ENCODE measurements at places on chromosomes 5 and 9.

- DNase-seq = no peak
Observed at GRCh38 chr5:150057996-150058395, 28.4 kb downstream of the CSF1R start.

DNA sequence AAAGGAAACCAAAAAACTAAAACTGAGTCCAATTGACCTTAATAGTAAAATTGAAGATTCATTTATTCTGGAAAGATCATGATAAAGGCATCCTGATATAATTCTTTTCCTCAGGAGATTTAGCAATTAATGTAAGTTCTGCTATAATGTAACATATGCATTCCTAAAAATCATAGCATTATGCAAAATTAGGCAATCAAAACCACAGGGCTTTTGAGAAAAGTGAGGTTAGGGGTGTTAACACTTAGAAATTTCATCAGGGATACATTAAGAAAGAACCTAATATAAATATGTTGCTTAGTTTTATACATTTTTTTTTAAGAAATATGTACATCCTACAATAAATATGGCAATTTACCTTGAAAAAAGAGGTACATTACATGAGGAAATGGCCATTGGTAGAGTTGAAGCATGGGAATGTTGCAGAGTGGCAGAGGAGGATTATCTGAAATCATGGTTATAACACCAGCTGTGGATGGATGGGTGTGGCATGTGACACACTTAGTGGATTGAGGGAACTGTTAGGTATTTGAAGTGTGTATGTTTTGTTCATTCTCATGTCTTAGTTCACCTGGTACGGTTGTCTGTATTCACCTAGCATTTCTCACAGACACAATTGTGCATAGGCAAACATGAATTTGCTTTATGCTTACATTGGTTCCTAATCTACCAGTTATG, 51.1 kb downstream of the CCNH start:
- DNase-seq = no peak

- no peak for DNase-seq
Observed at GRCh38 chr5:13992795-13993194, 48.3 kb upstream of the DNAH5 start.

DNA sequence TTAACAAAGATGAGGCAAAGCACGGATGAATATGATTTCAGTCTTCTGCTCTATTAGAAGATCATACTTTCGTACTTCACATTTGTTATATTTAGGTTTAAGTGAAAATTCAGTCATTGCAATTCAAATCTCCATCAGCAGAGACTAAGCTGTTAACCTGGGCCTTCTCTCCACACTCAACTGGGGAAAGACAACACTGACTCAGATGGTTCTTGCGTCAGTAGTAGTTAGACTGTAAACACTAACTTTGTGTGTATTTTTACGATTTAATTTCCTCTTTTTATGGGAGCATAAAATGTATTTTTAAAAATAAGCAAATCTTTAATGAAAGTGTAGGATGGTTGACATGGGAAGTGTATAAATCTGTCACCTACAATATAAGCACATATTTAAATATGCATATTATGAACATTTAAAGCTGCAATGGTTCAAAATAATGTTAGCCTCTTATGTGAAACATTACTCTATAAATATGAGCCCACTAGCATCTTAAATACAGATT, 42.7 kb upstream of the ZNF608 start:
- DNase-seq = no peak

DNA sequence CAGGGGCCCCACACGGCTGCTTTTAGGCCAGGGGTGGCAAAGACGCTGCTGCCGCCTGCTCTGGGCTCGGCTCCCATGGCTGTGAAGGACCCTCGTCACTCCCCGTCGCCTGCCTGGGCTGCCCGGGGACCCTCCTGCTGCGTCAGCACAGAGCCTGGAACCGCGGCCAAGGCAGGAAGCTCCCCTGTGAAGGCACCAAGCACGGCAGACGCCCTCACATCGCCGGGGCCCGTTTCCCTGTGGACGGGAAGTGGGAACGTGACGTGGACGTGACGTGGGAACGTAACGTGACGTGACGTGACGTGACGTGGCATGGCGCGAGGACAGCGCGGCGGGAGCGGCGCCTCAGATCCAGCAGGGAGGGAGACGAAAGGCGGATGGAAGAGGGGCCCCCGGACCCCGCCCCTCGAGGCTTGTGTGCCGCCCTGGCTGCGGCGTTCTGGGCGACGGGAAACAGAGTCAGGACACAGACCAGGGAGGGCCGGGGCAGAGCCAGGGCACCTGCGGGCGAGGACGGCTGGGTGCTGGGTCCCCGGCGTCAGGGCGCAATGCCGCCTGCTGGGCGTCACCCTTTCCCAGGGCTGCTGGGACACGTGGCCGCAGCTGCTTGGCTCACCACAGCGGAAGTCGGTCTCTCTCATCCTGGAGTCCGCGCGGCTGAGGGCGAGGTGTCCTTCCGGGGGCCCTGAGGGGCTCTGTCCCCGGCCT, 53.1 kb downstream of the MRPL36 start:
- no peak for DNase-seq

- DNase-seq = no peak
Observed at GRCh38 chr5:86070719-86071118, 547.0 kb upstream of the COX7C start.

GRCh38 chr5:55104036-55104772, 1.8 kb downstream of the GZMA start:
- DNase-seq = no peak

- no peak for DNase-seq
Observed at GRCh38 chr5:90655423-90655822, 96.8 kb downstream of the ADGRV1 start.

- no peak for DNase-seq
Observed at GRCh38 chr9:109922617-109923470, 142.8 kb downstream of the PALM2AKAP2 start.

- no peak for DNase-seq
Observed at GRCh38 chr5:20636686-20637085, 648.7 kb upstream of the CDH18 start.

DNA sequence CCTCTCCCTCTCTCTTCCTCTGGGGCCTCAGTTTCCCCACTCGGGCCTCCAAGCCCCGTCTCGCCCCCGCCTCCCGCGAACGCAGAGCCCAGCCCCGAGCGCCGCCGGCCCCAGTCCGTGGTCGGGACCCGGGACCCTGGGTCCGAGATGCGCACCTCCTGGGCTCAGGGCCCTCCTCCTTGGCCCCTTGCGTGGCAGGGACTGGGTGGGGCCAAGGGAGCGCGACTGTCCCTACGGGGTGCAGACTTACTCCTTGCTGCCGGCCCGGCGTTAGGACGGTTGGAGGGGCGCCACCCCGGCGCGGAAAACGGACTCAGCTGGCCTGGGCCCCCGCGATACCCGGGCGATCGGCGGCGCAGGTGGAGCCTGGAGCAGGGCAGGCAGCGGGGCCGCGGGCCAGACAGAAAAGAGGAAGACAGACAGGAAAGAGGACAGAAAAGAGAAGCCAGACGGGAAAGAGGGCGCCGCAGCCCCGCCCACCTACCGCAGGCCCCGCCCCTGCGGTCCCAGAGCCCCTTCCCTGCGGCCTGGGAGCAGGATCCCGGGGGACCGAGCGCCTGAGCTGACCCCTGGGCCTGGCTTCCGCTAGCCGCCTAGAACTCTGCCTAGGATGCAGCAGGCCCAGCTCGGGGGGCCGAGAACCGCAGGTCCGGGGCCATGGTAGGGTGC, at the start of gene GBGT1:
GBGT1 (minus strand) TSS at position 411 of the 669 bp plus-strand sequence. CDS start 1,502 bp downstream, outside the sequence.
- DNase-seq = no peak

DNA sequence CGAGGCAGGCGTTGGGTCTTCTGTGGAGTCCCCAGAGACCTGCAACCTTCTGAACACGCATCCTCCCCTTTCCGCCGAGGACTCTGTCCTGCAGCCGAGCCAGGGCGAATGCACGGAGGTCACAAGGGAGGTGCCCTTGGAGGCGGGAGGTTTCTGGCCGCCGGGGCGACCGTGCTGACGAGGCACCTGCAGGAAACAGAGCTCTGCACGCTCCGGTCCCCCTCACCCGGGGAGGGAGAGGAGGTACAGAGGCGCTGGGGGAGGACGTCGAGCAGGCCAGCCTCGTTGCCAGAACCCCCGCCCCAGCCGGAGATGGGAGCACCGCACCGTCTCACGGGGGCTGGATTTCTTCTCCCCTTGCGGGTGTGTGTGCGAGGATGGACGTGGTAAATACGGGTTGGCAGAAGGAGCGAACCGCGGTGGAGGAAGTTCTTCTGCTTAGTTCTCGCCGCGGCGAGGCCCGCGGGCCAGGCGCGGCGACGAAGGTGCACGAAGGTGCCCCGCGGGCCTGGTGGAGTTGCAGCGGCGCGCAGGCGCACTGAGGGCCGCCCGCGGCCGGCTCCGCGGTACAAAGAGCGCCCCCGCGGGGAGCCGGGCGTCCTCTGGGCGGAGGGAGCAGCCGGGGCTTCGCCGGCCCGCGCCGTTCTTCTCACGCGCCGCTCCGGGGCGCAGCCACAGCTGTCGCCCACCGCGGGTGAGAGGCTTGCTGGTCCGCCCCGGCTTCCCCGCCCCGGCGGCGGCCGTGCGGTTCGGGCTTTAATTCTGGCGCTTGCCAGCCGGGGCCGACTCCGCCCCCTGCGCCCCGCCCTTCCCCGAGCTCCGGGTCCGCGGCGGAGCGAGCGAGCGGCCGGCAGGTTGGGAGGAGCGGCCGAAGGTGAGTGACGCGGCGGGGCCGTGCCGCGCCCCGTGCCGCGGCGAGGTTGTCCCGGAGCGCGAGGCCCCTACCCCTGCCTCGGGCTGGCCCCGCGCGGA, 289.5 kb downstream of the DOCK8 start:
- peak; percentile 39 for DNase-seq

DNA sequence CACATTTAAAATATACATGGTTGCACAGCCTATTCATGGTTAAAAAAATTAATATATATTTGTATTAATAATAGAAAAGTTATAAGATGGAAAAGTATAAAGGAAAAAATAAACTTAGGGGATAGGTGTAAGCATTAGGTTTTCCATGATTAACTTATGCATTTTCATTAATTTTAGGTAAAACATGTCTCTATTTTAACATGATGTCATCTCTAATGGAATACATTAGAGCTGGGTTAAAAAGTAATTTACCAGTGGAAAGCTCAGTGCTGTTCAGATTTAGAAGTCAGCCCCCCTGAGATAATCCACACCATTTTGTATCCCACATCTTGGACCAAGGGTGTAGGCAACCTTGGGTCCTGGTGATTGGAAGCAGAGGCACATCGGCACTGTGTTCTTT, 49.7 kb downstream of the SNX24 start:
- DNase-seq = no peak

- DNase-seq = no peak
Observed at GRCh38 chr9:121357011-121357410, 13.0 kb downstream of the STOM start.

DNA sequence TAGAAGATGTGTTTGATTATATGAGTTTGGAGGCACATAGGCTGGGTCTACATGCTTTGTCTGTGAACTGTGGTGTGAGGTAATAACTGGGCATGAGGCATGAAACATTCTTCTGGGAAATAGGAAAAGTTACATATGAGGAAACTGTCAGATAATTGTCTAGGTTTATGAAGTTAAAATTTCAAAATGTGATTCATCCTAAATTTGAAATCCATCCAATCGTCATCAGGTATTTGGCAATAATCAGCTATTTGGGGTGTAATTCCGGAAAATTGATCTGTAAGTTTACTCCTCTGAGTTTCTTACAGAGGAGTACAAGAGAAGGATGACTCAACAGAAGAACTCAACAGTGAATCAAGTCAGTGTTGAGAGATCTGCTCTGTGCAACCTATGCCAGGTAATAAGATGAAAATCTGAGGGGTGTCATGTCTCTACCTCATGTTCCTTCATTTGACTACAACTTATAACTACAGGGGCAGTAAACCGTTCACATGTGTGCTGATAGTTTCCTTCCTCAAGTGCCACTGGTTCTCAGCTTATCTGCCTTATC, 1171.6 kb upstream of the CDH18 start:
- no peak for DNase-seq

GRCh38 chr5:15574128-15574527, 74.1 kb downstream of the FBXL7 start:
- no peak for DNase-seq

GRCh38 chr9:126752881-126753670, 51.8 kb upstream of the ZBTB43 start:
- DNase-seq = no peak

DNA sequence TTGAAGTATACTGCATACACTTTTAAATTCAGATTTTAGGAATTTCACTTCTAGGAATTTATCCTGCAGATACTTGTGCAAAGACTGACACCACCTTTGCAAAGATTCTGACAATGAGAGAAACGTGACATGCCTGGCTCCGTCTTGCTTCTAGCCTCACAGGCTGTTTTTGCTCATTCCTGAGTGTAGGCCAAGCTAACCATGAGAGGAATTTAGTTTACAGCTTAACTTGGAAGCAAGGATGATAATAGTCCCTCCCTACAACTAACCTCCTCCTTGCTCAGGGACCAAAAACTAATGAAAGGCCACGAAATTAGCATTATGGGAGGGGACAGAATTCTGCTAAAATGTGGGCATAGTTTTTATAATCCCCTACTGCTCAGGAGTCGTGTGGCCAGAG, 31.1 kb downstream of the C5orf22 start:
- no peak for DNase-seq

DNA sequence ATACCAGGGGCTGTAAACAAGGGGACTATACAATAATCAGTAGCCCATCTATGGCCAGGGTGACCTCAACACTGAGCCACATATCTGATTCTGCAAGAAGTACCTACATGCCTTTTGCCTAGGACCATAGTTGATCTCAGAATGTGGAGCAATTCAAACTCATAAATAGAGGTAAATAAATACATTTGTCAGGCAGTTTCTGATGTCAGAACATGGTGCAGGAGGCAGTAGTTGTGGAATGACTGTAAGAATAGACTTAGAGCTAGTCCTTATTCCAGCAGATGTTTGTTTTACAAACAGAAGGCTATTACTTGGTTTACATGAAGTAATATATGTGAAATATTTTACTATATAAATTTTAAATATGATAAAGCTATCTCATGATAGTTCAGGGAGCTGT, 330.7 kb upstream of the DAB2 start:
- no peak for DNase-seq

- no peak for DNase-seq
Observed at GRCh38 chr9:71812385-71812784, 44.1 kb upstream of the CEMIP2 start.

DNA sequence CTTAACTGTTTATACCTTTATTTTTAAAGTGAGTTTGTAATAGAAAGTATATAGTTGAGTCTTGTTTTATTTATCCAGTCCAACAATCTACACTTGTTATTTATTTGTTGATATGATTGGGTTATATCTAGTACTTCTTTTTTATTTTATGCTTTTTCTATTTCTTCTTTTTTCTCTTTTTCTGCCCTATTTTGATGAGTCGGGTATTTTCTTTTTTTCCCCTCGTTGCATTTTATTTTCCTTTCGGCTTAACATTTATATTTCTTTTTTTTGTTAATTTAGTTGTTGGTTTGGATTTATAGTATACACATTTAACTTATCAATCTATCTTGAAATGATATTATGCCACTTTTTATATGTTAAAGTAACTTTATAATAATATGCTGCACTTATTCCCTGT, 111.7 kb upstream of the IZUMO3 start:
- no peak for DNase-seq

Data from T1000 (cell line).